HFFc6 (cell line): ENCODE measurements at places on chromosomes 4 and X. TPM values are rescaled to one million over a fixed set of nuclear protein-coding genes. Genes with fewer than 3 reads are reported as not detected.

NBDY gene
- 59.4 to 67.0 TPM (median 63.7 TPM) in 3 replicates for total RNA-seq

ESX1 gene
- total RNA-seq: not detected in 3 replicates

AFF1 gene
- 28.3 and 42.1 TPM in 2 replicates for total RNA-seq

MAGEA12 gene
- 0.18 TPM in 1 of 3 replicates, not detected in the others for total RNA-seq

SH3D19 gene
- total RNA-seq: 41.1 to 49.8 TPM (median 45.4 TPM) in 3 replicates

DNA sequence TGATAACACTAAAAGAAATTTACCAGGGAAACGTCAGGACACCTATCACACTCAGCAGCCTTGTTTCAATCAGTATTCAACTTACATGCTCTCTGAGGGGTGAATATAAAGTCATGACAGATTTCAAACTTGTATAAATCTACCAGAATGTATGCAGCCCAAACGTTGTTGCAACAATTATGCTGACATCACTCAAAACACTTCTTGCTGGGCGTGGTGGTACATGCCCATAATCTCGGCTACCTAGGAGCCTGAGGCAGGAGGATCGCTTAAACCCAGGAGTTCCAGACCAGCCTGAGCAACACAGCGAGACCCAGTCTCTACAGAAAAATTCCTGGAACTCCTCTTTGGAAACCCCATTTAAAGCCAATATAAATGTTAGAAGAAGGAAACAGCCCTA lies 266.6 kb upstream of the GPC4 start:
- no peak for DNase-seq

- peak; percentile 41 for DNase-seq
Observed at GRCh38 chr4:76306882-76307659, 538 bp downstream of the STBD1 start.

DNA sequence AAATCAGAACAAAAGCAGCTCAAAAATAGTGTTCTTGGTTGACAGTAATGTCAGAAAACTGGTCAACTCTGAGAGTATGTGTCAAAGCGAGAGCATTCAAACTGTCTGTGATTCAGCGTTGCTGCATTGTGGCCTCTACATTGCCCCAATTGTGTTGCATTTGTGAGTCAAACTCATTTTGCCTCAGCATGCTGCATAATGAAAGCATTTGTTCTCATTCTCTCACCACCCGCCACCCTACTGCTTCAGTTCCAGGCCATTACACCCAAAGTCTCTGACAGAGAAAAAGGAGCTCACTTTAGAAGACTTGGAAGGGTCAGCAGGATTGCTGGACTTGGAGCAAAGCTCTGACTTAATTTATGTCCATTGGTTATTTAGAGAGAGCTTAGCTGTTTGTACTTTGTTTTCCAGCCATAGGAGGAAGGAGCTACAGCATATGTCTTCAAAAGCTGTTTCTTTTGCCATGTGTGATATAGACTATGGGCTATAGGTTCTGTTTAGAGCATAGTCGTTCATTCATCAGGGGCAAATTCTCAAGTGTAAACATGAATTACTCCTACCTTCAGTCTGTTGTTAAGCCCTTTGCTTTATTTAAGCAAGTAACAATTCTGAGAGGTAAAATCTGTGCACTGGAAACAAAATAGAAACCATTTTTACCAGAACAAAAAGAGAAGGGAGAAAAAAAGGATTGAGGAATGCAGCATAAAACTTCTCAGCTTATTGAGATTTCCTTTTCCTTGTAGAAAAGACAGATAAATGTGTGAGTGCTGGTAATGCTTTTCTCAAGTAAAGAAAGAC lies 153.4 kb upstream of the ANK2 start:
- no peak for DNase-seq

DNA sequence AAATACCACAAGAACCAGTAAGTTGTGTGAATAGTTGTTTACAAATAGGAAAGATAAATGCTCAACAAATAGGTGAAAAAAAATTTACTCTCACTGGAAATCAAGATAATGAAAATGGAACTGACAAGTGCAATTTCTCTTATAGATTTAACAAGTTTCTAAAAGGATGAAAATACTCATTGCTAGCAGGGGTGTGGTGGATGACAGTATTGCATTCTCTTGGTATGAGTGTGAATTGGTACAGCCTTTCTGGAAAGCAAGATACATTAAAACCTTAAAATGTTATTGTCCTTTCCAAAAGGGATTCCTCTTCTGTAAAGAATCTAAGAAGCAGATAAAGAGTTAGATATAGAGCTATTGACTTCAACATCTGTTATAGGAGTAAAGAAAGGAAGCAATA lies 240.0 kb upstream of the RPS6KA3 start:
- no peak for DNase-seq

DNA sequence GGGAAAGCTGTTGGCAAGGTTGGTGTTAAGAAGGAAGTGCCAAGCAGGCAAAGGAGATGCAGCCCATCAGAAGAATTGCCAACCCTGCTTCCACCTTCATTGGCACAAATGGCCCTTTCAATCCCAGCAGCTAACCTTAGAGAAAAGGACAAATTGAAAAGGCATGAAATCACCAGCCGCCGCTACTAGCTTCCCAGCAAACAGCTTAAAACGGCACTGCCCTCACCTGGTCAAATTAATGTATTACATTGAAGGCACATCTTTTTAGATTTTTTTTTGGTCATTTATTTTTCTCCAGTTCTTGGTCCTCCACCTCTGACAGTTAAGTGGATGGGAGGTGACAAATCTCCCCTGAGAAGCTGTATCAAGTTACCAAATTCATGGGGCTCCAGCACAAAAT lies 51.0 kb upstream of the NHSL2 start:
- peak; percentile 17 for DNase-seq

- no peak for DNase-seq
Observed at GRCh38 chr4:8114456-8115202, 44.0 kb downstream of the ABLIM2 start.

DNA sequence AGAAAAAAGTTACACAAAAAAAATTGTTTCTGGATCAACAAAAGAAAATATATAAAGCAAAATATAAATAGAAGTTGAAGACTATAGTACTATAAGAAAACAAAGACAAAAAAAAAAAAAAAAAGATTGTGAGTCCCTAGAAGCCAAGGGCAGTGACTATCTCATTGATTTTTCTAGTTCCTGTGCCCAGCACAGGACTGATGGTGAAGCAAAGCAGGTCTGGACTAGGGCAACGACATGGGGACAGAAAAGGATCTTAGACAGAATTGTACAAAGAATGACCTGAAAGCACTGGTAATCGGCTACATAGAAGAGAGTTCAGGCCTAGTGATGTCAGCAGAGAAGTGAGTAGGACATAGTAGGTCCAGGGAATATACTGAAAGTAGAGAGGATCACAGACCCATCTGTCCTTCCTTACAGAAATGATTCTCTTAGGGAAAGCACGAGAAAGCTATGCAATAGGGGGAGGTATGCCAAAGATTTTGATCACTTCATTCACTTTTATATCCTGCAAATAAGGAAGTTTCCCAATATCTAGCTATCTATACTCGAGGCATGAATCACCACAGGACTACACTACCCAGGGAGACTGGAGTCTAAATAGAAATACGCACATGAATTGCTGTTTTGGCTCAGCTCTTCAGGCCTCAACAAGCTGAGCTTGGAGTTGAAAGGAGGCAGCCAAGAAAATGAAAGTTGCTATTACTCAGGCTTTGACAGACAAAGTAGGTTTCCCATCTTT lies 230.9 kb upstream of the GPC4 start:
- no peak for DNase-seq

DNA sequence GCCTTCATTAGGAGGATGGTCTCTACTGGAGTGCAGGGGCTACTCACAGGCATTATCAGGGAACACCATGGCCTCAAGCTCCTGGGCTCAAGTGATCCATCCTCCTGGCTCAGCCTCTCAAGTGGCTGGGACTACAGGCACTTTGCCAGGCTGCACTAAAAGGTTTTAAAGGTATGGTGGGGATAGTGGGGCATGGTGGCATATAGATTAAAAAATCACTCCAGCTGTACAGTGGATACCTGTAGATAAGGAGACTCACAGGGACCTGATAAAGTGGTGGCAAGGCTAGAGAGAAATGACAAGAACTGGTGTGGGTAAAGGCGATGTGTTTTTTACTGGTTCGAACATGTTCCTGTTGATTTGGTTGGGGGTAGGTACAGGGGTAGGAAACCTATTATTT lies 5.9 kb downstream of the ZAR1 start:
- no peak for DNase-seq

GRCh38 chr4:111074523-111075114 lies 451.7 kb upstream of the PITX2 start:
- no peak for DNase-seq

DNA sequence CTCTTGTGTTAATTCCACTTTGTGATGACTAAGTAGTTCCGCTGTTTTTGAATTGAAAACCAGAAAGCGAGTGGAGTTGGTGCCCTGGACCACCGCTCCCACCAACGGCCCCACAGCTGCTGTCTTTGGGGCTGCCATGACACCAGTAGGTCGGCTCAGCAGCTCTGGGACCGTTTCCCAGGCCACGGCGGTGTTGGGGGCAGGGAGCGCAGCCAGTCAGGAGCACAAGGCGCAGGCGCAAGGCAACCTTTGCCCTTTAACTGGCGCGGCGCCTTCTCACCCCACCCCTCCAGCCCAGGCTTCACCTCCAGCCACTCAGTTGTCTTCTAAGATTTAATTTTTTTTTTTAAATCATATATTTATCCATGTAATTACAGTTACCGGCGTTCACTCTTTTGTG lies at the start of gene GK2:
Gene GK2, minus strand, starts transcription at position 166 of the 400 bp plus-strand sequence. Its CDS starts 28 bp downstream, at position 138.
- no peak for DNase-seq

DNA sequence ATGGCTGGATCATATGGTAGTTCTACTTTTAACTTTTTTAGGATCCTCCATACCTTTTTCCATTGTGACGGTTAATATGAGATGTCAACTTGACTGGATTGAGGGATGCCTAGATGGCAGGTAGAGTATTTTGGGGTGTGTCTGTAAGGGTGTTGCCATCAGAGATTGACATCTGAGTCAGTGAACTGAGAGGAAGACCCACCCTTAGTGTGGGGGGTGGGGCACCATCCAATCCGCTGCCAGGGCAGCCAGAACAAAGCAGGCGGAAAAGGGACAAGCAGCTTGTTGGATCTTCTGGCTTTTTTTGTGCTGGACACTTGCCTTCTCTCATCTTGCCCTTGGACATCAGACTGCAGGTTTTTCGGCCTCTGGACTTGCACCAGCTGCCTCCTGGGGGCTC lies 168.5 kb upstream of the CXCL13 start:
- DNase-seq: no peak

- DNase-seq: no peak
Observed at GRCh38 chr4:184395451-184395917, 78.9 kb downstream of the IRF2 start.

DNA sequence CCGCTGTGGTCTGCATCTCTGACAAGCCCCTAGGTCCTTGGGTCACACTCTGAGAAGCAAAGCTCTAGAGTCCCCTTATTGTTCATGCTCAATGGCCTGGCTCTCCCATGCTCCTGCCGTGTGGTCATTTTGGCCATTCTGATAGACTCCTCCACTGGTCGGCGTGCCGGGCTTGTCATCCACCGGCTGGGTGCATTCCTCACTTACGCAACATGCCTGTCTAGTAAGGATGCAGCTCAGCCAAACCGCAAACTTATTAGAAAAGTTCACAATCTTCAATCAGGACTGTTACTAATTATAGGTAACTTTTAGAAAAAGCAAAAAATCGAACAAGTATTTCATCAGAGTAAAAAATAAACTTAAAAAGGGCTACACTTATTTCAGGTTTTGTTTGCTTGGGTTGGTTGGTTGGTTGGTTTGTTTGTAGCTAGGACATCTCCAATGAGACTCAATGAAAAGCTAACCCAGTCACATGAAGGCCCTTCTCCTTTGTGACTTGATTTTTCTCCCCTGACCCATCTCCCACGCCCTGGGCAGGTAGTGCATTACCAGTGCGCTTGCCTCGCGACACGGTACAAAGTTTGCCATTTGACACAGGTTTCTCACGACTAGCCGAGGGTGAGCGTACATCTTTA lies 41.0 kb downstream of the IRF2 start:
- no peak for DNase-seq

DNA sequence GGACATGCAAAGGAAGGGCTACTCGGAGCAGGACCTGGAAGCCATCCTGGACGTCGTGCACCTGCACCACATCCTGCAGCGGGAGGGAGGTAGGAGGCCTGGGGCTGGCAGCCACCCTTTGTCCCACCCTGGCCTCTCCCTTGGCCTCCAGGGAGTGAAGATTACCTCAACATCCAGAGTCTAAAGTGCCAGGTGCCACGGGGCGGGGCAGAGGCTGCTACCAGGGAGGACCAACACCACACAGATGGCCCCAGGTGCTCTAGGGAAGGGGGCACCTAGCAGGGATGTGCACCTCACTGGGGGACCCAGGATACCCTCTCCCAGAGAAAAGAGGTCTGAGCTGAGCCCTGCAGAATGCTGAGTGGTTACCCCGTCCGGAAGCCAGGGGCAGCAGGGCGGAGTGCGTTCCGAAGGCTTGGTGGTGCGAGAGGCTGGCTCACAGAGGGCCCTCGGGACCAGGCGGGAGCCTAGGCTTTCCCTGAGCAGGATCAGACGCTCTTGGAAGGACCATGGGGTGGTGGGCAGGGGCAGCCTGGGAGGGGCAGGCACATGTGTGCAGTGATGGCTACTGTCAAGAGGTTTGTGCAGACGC lies 16.1 kb downstream of the ABCD1 start:
- DNase-seq: no peak

DNA sequence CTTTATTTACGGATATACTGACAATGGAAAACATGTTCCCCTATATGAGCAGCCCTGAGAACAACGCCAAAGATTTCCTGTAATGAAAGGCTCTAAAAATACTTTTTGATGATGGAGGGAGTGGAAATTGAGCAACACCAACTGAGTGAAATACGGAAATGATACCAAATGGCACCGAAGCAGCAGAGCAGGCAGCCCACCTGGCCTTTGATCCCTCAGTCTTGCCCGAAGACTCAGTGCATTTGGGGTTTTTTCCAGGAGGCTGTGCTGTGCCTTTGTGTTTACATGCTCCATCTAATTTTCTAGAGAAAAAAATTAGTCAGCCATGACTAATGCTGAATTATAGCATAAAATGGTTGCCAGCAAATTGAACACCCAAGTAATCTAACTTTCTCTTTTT lies 169.9 kb upstream of the RBPJ start:
- peak; percentile 40 for DNase-seq

GRCh38 chrX:1741816-1742394 lies 127.0 kb downstream of the ASMT start:
- DNase-seq: no peak

DNA sequence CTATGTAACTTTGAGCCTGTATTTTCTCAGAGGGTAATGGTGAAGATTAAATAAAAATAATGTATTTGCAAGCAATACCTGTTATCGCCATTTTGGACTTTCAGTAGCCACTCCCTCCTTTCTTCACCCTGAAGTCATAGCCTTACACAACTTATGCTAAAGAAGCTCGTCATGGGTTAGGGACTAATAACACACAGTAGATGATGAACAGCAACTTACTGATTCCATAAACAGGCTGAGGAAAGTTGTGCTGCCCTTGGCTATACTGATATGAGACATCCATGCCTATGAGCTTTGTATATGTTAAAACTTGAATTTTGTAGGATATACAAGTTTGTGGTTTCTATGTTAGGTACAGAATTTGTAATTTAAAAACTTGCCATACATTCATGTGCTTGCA lies 31.7 kb upstream of the EIF1AX start:
- DNase-seq: no peak

DNA sequence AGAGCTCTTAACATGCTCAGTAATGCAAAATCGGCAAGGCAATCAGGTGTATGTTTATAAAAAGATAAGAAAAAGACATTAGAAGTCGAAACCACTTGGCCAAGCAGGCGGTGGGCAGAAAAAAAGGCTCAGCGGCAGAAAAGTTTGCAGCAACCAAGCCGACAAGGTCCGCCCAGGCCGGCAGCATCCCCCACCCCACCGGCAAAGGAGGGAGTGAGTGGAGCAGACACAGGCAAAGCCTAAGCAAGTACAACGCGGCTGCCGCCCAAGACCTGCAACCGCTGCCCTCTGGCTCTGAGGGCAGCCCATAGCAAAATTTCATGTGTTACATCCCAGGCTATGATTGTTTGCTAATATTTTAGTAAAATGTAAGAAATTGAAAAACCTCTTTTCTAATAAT lies 125.4 kb upstream of the ZCCHC13 start:
- DNase-seq: no peak
